Activated naive CD4-positive, alpha-beta T cell treated with anti-CD3 and anti-CD28 coated beads for 36 hours (primary cell): ENCODE measurements at places on chromosomes 3 and 15.

DNA sequence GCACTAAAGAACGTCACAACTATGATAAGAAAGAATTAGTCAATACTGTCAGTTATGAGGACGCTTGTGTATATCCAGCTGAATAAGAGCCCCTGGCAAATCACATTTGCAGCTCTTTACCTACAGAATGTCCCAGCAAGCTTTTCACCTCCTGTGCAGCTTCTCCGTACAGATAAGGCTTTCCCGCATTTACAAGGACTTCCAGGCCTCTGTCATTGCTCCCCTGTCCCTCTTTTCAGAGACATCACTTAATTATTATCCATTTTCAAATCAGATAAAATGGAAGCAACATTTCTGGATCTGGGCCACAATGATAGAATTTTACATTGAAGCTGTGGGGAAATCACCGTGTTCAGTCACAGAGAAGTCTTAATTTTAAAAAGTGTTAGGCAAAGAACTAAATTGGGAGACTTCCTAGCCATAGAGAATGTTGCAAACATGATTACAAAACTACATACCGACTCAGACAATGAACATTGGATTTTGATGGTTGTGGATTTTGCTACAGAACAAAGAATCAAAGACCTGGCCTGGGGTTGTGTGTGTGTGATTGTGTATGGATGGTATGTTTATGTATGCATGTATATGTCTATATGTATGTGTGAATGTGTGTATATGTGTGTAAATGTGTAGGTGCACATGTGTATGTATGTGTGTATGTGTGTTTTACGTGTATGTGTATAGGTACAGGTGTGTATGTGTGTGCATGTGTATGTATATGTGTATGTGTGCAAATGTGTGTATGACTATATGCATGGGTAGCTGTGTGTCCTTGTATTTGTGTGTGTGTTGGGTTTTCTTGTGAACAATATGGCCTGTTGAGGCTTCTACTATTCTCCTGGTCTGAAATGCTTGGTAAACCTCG is 41.5 kb downstream of the MGLL start:
- no peak for DNase-seq

DNA sequence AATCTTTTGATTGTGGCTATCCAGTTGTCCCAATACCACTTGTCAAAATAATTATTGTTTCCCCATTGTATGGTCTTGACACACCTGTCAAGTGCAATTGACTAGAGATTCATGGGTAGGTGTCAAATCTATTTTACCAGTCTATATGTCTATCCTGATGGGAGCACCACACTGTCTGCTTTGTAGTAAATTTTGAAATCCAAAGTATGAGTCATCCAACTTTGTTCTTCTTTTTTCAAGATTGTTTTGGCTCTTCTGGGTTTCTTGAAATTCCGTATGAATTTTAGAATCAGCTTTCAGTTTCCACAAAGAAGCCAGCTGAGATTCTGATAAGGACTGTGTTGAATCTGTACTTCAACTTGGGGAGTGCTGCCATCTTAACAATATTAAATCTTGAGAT is 71.9 kb downstream of the CSNK1G1 start:
- DNase-seq: no peak

DNA sequence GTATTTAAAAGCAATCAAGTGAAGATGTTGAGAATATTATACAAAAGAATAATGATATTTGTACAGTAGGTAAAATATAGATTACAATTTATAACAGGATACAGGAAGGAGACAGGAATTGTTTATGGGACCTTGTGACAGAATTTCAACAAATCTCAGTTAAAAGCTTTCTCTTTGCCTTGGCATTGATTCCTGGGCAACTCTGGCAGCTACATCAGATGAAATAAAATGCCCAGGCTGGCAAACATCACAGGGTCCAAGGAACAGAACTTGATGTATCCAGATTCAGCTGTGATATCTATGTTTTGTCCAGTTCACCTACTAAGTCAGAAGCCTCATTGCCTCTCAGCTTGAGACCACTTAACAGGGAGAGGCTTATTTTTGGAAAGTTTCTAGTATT is 473.1 kb downstream of the MCTP2 start:
- DNase-seq: no peak

GRCh38 chr3:171320750-171321558 is 139.3 kb downstream of the TNIK start:
- no peak for DNase-seq

DNA sequence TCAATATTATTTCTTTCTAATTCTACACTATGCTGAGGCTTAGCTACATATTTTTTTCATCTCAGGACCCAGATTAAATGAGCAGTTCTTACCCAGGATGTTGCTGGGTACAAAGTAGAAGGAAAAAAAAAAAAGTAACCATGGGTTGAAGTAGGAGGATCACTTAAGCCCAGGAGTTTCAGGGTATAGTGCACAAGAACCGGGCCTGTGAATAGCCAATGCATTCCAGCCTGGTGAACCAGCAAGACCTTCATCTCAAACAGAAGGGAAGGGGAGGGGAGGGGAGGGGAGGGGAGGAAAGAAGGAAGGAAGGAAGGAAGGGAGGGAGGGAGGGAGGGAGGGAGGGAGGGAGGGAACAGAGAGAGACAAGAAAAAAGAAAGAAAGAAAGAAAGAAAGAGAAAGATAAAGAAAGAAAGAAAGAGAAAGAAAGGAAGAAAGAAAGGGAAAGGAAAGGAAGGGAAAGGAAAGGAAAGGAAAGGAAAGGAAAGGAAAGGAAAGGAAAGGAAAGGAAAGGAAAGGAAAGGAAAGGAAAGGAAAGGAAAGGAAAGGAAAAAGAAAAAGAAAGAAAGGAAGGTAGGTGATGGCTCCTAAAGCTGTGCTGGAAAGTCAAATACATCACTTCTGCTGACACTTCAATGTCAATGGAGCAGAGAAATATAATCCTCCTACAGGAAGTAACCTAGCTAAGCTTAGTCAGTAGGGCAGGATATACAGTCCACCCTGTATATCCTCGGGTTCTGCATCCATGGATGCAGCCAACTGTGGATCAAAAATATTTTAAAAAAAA is 206.8 kb upstream of the TGFBR2 start:
- DNase-seq: no peak

- peak; percentile 75 for DNase-seq
Measured at GRCh38 chr3:48952510-48953118, 34.0 kb downstream of the ARIH2 start.

GRCh38 chr15:73997986-73998385 is 3.5 kb downstream of the PML start:
- DNase-seq: no peak

DNA sequence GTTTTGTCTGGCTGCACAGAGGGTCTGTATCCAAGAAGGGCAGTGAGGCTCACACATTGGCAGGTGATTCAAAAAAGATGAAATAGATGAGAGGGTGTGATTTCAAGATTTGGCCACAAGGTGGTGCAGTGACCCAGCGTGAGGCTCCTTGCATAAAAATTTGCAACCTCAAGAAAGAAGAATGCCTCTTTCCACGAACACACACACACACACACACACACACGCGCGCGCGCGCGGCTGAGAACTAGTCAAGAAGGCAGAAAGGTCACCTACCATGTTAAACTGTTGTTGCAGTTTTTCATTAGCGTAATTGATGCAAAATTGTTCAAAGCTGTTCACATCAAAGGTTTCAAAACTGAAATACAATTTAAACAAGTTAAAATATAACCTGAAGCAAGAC is 39.2 kb downstream of the MYO5C start:
- peak; percentile 87 for DNase-seq

GRCh38 chr15:62051166-62051565 is 9.1 kb downstream of the VPS13C start:
- no peak for DNase-seq

GRCh38 chr3:111810909-111811308 is 48.2 kb upstream of the PHLDB2 start:
- no peak for DNase-seq

DNA sequence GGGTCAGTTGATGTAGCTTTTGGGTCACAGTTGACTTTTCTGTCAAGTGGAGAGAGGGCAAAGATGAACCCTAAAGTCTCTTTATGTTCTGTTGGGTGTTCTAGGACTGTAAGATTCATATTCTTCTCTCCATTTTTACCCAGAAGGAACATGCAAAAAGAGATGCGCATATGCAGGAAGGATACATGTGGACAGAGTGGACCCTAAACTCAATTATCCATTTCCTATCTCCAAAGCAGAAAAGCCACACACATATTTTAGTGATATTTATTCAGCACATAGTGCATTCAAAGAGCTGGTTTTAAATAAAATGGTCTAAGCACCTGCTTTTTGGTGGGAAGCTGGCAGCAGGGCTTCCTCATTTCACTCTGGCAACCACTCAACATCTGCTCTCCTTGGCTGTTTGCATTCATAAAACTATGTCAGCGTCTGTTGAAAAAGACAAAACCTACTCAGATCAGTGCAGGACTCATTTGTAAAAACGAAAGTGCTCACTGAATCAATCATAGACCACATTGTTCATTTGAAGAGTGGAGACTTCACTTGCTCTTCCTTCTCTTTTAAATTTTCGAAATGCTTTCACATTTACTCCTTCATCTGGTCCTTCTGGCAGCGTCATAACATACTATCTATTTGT is 96.6 kb downstream of the SEMA6D start:
- DNase-seq: peak; percentile 10

- DNase-seq: peak; percentile 38
Measured at GRCh38 chr15:84681831-84682230, 23.8 kb upstream of the NMB start.

- no peak for DNase-seq
Measured at GRCh38 chr3:69791106-69791505, 51.8 kb downstream of the MITF start.

DNA sequence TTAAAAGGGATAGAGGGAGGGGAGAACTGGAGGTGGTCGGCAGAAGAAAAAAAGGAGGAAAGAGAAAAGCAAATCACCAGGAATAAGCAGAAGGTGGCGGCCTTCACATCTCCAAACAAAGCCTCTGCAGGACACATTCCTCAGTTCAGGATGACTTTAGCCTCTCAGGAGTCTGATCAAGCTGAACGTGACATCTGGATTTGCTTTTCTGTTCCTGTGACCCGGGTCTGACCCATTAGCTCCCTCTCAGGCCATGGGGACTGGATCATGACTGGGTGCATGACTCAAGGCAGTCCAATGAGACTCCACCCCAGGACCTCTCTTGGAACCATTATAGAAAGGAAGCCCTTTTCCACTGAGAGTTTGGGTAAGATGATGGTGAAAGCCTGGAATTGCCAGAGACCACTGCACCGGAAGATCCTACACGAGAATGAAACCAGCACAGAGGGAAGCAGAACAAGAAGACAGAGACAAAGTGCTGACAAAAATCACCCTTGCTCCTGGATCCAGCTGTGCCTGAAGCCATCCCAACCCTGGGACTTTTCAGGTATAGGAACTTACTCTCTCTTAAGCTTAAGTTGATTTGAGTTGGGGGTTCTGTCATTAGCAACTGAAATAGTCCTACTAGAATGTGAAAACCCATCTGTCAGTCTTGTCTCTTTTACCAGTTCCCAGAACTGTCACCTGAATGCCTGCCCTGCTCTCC is 45.4 kb upstream of the RAD18 start:
- DNase-seq: no peak

- DNase-seq: no peak
Measured at GRCh38 chr3:17852217-17852616, 109.8 kb upstream of the TBC1D5 start.

DNA sequence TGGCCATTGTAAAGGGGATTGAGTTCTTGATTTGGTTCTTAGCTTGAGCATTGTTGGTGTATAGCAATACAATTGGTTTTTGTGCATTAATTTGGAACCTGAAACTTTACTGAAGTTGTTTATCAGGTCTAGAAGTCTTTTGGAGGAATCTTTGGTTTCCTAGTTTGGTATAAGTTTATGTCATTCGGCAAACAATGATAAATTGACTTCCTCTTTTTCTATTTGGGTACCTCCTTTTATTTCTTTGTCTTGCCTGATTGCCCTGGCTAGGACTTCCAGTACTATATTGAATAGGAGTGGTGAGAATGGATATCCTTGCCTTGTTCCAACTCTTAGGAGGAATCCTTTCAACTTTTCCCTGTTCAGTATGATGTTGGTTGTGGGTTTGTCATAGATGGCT is 32.1 kb downstream of the SPESP1 start:
- no peak for DNase-seq

DNA sequence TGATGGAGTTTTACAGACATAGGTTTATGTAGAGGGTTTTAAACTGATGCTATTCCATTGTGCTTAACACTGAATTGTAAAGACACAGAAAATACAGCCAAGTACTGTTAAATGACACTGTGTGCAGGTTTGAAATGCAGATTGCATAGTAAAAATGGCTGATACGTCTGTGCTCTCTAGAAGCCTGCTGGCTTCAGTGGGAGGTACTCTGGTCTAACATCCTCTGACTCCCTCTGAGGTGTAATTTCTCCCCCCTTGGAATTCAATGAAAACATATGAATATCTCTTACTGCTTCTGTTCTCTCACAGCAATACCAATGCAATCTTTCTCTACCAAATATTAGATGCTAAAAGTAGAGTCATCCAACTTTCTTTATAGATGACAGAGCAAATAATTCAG is 176.6 kb downstream of the SLC9A9 start:
- DNase-seq: no peak

- no peak for DNase-seq
Measured at GRCh38 chr3:45480218-45480617, 91.8 kb downstream of the LARS2 start.

DNA sequence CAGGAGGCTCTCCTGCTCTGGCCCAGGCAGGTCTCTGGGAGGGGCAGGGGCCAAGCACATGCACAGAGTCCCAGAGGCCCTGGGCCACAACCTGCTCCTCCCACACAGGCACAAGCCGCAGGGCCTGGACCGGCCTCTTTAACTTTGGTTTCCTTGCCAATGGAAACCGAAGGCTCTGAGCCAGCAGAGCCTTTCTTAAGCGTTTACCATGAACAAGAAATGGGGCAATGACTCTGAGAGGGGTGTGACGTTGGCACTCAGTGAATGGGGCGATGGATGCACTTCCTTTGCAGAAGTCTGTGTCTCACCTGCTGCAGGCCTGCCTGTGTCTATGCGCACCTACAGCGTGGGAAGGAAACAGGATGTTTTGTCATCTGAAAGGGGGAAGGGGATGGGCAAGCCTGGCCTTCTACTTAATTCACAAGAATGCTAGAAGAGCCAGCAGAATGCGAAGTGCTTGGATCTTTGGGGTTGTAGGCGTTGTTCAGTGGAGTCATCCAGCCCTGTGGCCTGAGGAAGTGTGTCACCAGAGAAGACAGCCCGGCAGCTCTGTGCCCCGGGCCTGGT is 41.8 kb downstream of the IFT122 start:
- DNase-seq: peak; percentile 73

DNA sequence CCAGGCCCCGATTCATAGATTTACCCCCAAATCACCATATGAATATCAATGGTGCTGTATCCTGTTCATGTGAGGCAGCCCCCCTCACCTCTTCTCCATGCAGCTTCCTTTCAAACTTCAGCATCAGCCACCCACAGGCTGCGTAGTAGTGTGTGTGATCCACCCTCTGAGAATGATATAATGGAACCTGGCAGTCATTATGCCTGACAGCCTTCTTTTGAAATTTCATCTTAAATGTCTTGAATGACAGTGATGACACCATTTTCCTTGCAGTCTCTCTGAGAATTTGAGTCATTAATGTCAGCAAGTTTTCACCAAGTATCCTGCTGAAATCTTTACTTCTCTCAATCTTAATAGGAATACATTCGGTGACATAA is 3.5 kb upstream of the CLRN1 start:
- peak; percentile 24 for DNase-seq
